ENCODE measurements at places on chromosomes 16 and 17.
A peak's percentile ranks its signal among the peaks of the same experiment; 100 is the strongest.

GRCh38 chr17:13337864-13338371 lies 263.8 kb downstream of the HS3ST3A1 start:
- peak; percentile 19 for DNase-seq

DNA sequence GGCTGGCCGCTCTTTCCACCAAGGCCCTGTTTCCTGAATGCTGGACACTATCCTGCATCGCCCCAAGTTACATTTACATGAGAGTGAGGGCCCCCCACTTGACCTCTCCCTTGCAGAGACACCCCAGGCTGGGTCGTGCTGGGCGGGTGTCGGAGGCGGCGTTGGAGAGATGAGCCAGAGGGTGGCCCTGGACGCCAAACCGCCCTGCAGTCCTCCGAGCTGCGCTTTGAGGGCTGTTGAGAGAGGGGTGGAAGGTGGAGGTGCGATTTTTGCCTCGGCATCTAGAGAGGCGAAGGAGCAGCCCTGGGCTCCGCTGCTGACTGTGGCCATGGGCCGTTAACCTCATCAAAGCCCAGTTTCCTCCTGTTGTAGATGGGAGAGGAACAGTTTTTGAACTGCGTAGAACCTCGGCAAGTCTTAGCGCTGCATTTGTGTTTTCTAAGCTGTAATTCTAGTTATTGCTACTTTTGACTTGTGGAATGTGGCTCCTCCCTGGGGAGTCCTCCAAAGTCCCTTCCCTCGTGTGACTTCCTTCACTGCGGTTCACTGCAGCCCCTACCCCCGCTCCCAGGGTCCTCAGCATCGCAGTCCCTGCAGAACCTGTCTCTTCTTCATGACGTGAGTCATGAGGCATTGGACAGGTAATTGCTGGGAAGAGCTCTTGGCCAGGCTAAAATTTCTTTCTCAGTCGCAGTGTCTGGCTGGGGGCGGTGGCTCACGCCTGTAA lies 986 bp upstream of the ELOB start:
- DNase-seq, result peak; percentile 37

DNA sequence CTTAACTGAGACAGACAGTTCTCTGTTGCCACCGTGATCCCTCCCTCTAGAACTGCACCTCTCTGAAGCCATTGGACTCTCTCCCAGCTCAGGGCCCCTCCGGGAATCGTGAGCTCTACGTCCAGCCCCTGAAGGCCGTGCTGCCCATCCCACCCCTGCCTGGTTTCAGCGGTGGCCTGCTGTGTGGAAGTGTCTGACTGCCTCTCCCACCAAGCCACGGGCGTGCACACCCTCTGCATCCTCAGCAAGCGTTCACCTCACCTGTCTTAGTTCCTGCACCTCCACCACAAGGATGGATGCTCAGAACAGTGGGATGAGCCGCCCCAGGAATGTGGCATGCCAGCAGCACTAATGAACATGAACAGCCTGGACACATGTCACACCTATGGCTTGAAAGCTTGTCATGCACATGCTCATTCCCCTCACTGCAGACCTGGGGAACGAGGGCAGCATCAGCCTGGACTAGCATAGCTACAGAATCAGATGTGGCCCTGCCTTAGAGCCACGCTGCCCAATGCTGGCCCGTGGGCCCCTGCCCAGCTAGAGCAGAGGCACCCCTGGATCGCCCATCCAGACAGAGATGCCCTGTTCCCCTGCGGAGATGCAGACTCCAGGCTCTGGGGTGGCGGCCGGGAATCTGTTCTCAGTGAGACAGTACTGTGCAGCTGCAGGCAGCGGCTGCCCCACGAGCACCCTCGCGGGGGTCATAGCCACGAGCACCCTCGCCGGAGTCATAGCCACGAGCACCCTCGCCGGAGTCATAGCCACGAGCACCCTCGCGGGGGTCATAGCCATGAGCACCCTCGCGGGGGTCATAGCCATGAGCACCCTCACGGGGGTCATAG lies 73.7 kb upstream of the CHMP6 start:
- DNase-seq, result no peak

DNA sequence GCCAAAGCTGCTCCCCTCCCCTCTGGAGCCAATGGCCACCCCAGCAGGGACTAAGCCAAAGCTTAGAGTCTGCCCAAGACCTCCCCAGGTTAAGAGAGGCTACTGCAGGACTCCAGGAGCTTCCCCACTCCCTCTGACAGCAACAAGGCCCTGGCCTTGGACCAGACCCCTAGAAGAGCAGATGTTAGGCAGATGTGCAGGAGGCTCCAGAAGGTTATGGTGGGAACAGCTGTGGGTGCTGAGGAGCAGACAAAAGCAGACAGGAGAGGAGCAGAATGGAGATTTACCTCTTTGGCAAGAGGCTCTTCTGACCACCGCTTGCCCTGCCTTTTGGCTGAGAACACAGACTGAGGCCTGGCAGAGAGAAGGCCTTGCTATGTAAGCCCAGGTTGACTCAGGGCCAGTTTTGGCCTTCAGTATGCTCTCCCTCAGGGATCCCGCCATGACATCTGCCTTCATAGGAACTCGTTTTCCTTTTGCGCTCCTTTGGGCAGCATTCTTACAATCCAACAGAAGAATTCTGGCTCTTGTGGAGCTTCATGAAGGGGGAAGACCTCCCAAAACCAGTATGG lies 113.0 kb downstream of the RBFOX3 start:
- DNase-seq, result no peak

DNA sequence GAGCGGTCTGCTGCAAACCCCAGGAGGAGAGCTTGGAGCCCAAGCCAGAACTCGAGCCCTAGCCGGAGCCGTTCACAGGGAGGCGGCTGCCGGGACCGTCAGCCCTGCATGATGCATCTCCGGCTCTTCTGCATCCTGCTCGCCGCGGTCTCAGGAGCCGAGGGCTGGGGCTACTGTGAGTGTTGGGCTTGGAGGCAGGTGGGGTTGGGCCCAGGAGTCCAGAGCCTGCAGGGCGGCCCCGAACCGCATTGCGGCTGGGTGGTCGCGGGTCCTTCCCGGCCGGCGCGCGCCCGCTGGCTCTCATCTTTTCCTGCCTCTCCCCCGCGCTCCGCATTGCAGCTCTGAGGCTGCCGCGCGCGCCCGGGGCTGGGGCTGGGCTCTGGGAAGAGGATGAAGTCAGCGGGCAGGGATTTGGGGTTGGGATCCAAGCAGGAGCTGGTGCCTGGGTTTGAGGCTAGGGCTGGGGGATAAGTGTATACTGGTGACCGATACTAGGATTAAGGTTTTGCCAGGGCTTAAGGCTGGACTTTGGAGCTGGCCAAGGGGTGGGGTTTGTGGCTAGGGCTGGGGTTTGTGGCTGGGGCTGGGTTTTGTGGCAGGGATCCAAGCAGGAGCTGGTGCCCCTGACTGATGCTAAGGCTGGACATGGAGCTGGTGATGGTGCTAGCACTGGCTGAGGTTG lies 532 bp downstream of the CNTNAP1 start:
- peak; percentile 25 for DNase-seq

- no peak for DNase-seq
Observed at GRCh38 chr17:56781906-56782305, 51.8 kb downstream of the C17orf67 start.

- no peak for DNase-seq
Observed at GRCh38 chr17:12422651-12423050, 243.0 kb upstream of the MYOCD start.

GRCh38 chr17:5788266-5788900 lies 204.1 kb upstream of the NLRP1 start:
- DNase-seq, result no peak

- peak; percentile 26 for DNase-seq
Observed at GRCh38 chr17:21019976-21020586, 22.7 kb downstream of the USP22 start.

GRCh38 chr16:27177031-27177774 lies 26.1 kb upstream of the KDM8 start:
- DNase-seq, result no peak

GRCh38 chr17:36594626-36595401 lies 3.1 kb downstream of the DHRS11 start:
- no peak for DNase-seq

DNA sequence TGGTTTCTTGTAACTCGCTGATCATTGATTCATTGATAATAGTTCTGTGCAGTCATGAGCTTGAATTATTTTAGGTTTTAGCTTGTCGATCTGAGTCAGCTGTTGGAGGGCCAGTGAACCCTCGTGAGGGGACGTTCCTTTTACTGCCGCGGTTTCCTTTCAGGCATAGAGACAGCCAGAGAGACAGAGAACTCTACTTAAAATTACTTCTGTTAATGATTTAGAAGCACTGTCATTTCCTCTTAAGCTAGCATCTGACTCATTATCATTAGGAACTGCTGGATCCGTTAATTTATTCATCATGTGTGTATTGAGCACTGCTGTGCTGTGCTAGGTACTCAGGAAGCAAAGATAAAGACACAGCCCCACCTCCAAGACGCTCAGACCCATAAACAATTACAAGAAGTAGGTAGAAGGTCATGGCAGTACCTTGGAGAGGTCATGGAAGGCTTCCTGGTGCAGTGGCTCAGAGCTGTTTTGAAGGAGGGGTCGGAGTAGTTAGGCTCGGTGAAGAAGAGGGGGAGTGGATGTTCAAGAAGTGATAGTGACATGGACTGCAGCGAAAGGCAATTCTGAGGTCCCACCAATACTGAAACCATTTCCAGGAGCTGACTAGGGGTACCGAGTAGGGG lies 3.3 kb downstream of the PGS1 start:
- no peak for DNase-seq

DNA sequence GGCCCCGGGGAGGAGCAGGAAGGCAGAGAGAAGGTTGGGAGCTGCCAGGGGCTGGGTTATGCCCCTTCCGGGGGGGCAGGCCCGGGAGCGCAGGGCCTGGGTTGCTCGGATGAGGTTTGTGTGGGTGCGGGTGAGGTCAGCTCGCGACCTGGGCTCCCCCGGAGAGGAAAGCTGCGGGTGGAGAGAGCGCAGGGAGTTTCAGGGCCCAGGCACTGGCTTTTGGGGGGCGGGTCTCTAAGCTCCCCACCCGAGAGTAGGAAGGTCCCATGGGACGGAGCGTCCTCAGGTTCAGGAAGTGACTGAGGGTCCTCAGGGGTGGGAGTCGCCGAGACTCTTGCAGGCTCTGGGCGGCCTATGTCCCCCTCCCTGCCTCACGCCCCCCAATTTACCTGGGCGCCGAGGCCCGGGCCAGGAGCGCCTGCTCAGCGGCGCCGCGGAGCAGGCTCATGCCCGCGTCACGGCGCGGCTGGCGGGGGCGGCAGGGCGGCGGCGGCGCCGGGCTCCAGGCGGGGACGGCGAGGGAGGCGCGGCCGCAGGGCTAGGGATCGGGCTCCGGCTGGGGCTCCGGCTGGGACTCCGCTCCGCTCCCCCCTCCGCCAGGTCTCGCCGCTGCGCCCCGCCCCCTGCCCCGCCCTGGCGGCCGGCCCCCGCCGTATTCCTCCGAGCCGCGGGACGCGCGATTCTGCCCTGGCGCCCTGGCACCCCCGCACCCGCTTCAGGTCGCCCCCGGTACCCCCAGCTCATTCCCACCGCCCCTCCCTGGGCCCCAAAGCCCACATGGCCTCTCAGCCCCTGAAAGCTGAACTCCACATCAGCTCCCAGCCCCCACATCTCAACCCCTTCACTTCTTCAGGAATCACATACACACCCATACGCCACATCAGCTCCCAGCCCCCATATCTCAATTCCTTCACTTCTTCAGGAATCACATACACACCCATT lies at the start of gene DOK4:
TSS of gene DOK4 (minus strand) at position 578 of the 942 bp plus-strand sequence. CDS start 6,986 bp downstream, outside the sequence.
- DNase-seq, result peak; percentile 74

GRCh38 chr16:75179208-75179607 lies 27.8 kb downstream of the CTRB2 start:
- no peak for DNase-seq

DNA sequence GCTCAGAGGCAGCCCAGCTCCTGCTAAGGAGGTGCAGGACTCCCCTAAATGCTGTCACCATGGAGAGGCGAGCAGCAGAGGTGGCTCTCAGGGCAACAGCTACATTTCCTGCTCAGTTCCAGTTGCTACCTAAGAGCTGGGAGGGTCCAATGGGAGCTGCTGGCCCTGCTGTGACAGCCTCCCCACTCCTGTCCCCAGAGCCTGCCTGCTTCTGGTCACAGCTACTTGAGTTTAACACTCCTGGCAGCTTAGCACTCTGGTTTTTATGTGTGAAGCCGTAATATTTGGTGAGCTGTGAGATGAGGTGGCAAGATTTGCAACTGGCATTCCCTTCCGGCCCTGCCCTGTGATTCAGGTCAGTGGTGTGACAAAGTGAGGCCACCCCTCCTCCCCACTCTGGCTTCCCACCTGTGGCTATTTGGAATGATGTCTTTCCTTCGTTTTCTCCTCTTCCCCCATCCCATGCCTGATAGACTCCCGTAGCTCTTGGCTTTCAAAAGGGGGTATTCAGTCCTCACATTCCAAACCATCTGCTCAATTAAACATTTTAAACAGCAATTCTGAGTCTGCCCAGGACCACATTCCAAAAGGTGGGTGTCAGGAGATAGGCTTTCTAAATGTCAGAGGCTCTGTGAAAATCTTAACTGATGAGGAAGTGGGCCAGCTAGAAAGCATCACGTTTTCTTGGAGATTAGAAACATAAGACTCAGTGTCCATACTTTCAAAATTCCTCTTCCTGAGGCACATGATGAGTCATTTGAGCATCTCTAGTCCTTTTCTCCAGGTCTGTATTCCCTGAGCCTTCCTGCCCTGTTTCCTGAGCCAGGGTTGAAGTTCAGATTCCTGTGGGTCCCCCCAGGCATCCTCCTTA lies 42.6 kb upstream of the SKAP1 start:
- DNase-seq, result peak; percentile 71

- peak; percentile 9 for DNase-seq
Observed at GRCh38 chr17:5241861-5242671, 7.4 kb upstream of the SCIMP start.
